ENCODE measurements at places on chromosomes 2 and 18. TPM values are rescaled to one million over a fixed set of nuclear protein-coding genes. Genes with fewer than 3 reads are reported as not detected.

- H3K36me3 ChIP-seq: no peaks in the 10 kb centered on the region
- DNase-seq: no peak
- H3K4me3 ChIP-seq: no peak overlapping the region
- H3K27me3 ChIP-seq: no peaks in the 10 kb centered on the region
- H3K27ac ChIP-seq: no peak overlapping the region
Measured at GRCh38 chr2:226439337-226439736, 360.3 kb downstream of the IRS1 start.

OSBPL6 gene
- 1.5 TPM for total RNA-seq

DNA sequence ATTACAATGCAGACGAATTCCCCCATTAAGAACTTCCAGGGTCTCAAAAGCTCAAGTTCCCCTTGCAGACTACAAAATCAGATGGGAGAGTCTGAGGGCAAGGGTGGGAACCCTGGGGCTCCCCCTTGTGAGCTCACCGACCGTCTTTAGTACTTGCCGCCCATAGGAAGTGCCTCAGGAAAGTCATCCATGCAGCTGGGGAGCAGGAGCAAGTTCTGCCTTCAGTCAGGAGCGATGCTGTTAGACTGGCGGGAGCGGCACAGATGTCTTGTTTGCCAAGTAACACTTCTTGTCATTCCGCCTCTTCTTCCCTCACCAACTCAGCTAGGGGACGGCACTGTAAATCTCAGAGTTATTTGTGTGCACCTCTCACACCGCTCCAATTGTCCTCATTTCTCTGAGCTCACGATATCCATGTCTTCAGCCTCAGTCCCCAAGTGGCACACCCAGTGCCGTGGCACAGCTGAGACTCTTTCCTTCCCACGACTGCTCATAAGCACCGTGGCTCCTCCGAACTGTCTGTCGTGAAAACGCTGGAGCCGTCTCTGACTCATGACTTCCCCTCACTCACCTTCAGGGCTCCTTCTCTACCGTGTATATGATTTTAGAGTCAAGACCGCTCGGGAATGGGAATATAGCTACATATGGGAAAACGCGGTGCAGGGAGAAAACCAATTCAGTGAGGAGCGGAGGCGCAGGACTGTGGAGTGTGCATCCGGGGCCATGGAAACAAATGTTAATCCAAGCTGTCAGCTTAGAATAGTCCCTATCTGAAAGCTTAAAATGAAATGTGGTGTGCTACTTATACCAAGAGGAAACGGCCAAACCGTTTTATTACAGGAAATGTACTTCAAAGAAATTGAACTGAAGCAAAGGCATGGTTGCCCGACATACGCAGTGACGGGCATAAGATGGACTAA is 34.0 kb downstream of the UXS1 start:
- H3K4me1 ChIP-seq: peaks cover 14% of the 10 kb centered on the region
- H3K27ac ChIP-seq: peak overlapping the region; percentile 48
- H3K36me3 ChIP-seq: no peaks in the 10 kb centered on the region
- H3K4me3 ChIP-seq: peak overlapping the region; percentile 14
- H3K27me3 ChIP-seq: no peaks in the 10 kb centered on the region

GRCh38 chr18:815353-815752 is 3.3 kb upstream of the YES1 start:
- no peaks in the 10 kb centered on the region for H3K36me3 ChIP-seq
- DNase-seq: no peak
- no peak overlapping the region for H3K4me3 ChIP-seq
- H3K4me1 ChIP-seq: peaks cover 9% of the 10 kb centered on the region
- no peak overlapping the region for H3K27ac ChIP-seq
- H3K27me3 ChIP-seq: no peaks in the 10 kb centered on the region

GRCh38 chr18:12750076-12750714 is 47.4 kb downstream of the PSMG2 start:
- H3K4me3 ChIP-seq: no peak overlapping the region
- H3K27me3 ChIP-seq: no peaks in the 10 kb centered on the region
- peak; percentile 26 for DNase-seq
- H3K4me1 ChIP-seq: no peaks in the 10 kb centered on the region
- no peak overlapping the region for H3K27ac ChIP-seq

GRCh38 chr2:133382566-133382965 is 185.7 kb downstream of the NCKAP5 start:
- H3K4me3 ChIP-seq: no peak overlapping the region
- H3K4me1 ChIP-seq: no peaks in the 10 kb centered on the region
- no peaks in the 10 kb centered on the region for H3K36me3 ChIP-seq
- no peak for DNase-seq

DNA sequence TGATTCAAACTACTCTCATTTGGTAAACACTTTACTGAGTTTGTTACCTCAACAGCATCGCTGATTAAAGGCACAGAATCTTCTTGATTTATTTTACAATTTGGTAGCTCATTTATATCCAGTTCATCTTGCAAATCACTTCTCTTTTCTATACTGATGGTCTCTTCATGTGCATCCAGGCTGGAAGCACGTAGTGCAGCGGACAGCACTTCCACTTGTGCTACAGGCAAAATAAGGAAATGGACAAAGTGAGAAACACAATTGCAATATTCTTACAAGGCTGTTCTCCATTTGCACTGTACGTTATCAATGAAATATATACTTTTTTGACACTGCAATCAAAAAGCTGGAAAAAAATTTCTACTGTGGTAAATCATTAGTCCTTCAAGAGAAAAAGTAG is 51.0 kb downstream of the PPP4R1 start:
- peaks cover 5% of the 10 kb centered on the region for H3K4me1 ChIP-seq
- no peak overlapping the region for H3K4me3 ChIP-seq
- H3K27me3 ChIP-seq: no peaks in the 10 kb centered on the region
- no peak for DNase-seq

GRCh38 chr2:232142049-232142448 is 180.5 kb downstream of the DIS3L2 start:
- no peaks in the 10 kb centered on the region for H3K4me1 ChIP-seq
- H3K27ac ChIP-seq: no peak overlapping the region
- no peak overlapping the region for H3K4me3 ChIP-seq
- no peaks in the 10 kb centered on the region for H3K36me3 ChIP-seq
- no peak for DNase-seq

- H3K27me3 ChIP-seq: no peaks in the 10 kb centered on the region
- peak; percentile 69 for DNase-seq
- H3K27ac ChIP-seq: peak overlapping the region; percentile 96
Measured at GRCh38 chr18:75204269-75204731, 4.6 kb downstream of the PTGR3 start.

DNA sequence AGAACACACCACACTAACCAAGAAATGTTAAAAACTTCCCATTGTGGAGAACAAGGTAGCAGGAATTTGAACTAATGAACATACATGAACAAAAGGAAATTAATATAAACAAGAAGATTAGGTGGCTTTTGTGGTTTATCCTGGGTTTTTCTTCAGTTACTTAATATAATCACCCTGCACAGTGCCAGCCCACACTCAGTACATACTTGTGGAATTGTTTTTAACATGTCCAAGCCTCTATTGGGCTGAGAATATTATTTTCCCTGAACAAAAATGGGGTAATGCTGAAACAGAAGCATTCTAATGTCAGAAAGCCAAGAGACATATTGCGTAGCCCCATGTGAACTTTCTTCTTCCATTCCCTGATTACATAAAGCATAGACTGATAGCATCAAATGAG is 202.8 kb downstream of the DNER start:
- no peaks in the 10 kb centered on the region for H3K27me3 ChIP-seq
- H3K36me3 ChIP-seq: no peaks in the 10 kb centered on the region
- H3K4me1 ChIP-seq: no peaks in the 10 kb centered on the region
- H3K27ac ChIP-seq: no peak overlapping the region
- H3K4me3 ChIP-seq: no peak overlapping the region

DNA sequence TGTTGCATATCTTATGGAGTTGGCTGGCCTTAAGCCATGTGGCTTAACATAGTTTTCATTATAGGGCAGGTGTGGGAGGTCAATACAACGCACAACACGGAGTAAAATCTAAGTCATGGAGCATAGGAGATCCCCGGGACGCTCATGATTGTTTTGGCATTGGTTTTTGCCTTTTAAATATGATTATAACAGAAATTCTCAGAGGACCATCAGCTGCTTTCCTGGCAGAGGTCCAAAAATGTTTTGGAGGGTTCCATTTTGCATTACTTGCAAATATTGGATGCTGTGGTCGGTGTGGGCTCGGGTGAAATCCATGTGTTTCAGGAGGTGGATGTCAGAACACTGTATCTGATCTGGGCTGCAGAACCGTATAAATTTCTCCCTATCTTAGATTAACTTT is 3.4 kb downstream of the NCOA1 start:
- no peaks in the 10 kb centered on the region for H3K36me3 ChIP-seq
- no peaks in the 10 kb centered on the region for H3K27me3 ChIP-seq
- peaks cover 31% of the 10 kb centered on the region for H3K4me1 ChIP-seq
- H3K27ac ChIP-seq: no peak overlapping the region
- no peak overlapping the region for H3K4me3 ChIP-seq
- DNase-seq: peak; percentile 16

DNA sequence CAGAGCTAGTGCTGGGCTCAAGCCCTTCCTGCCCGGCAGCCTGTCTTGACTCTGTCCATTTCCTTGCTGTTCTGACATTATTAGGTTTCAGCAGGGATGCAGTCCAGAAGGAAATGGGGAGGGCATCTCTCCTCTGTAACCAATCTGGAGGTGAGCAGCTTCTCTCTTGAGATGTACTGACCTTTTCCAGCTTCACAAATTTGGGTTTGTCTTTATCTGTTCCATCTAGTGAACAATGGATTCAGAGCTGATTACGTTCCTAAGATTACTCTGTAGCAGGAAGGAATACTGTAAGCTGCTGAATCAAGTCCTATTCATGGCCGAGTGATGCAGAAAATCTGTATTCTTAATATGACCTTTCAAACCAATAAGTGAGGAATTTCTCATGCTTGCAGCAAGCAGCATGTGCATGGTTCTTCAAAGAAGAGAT is 11.0 kb downstream of the PLA2R1 start:
- peaks cover 21% of the 10 kb centered on the region for H3K4me1 ChIP-seq
- no peak overlapping the region for H3K27ac ChIP-seq
- no peak overlapping the region for H3K4me3 ChIP-seq
- H3K27me3 ChIP-seq: no peaks in the 10 kb centered on the region

GRCh38 chr2:145777914-145778313 is 1258.0 kb upstream of the ZEB2 start:
- H3K4me1 ChIP-seq: no peaks in the 10 kb centered on the region
- H3K36me3 ChIP-seq: no peaks in the 10 kb centered on the region
- H3K4me3 ChIP-seq: no peak overlapping the region
- H3K27me3 ChIP-seq: no peaks in the 10 kb centered on the region

CTAGE1 gene
- total RNA-seq: not detected

- peaks cover 42% of the 10 kb centered on the region for H3K27me3 ChIP-seq
- H3K4me3 ChIP-seq: no peak overlapping the region
- H3K36me3 ChIP-seq: no peaks in the 10 kb centered on the region
Measured at GRCh38 chr18:37441821-37442220, 123.8 kb downstream of the CELF4 start.

C1GALT1C1L gene
- 1.3 TPM for total RNA-seq

MTCL1 gene
- 27.4 TPM for total RNA-seq

GRCh38 chr2:217915706-217916105 is 87.1 kb downstream of the TNS1 start:
- peaks cover 76% of the 10 kb centered on the region for H3K4me1 ChIP-seq
- peaks cover 4% of the 10 kb centered on the region for H3K36me3 ChIP-seq
- no peaks in the 10 kb centered on the region for H3K27me3 ChIP-seq
- H3K4me3 ChIP-seq: no peak overlapping the region
- H3K27ac ChIP-seq: no peak overlapping the region
- DNase-seq: no peak

DNA sequence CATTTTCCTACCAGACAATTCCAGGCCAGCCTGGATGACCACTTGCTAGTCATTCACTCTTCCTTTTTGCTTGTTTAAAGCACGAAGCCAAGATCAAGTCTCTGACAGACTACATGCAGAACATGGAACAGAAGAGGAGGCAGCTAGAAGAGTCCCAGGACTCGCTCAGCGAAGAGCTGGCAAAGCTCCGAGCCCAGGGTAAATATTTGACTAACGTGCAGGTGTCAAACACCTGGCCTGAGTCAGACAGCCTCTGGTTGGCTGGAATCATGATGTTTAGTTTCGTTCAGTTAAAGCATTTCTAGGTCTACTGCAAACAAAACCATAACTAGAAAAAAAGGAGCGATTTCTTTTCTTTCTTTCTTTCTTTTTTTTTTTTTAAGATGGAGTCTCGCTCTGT is 44.2 kb upstream of the LYPD6B start:
- no peaks in the 10 kb centered on the region for H3K4me1 ChIP-seq
- H3K27me3 ChIP-seq: no peaks in the 10 kb centered on the region
- H3K4me3 ChIP-seq: no peak overlapping the region
- DNase-seq: peak; percentile 66
- H3K36me3 ChIP-seq: no peaks in the 10 kb centered on the region

GRCh38 chr18:10476338-10476791 is 21.9 kb downstream of the APCDD1 start:
- no peaks in the 10 kb centered on the region for H3K27me3 ChIP-seq
- DNase-seq: peak; percentile 50
- no peak overlapping the region for H3K4me3 ChIP-seq
- peak overlapping the region; percentile 31 for H3K27ac ChIP-seq

DNA sequence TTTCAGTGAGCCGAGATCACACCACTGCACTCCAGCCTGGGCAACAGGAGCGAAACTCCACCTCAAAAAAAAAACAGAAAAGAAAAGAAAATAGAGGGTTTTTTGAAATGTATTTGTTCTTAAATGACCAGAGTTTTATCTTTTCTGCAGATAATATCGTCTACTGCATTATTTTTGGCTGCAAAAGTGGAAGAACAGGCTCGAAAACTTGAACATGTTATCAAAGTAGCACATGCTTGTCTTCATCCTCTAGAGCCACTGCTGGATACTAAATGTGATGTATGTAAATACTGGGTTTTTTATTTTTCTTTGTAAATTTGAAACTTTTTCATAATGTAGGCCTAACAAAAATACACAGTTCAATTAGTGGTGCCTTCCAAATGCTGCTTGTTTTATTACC is 18.1 kb downstream of the CCNT2 start:
- DNase-seq: peak; percentile 52
- H3K36me3 ChIP-seq: peaks cover 39% of the 10 kb centered on the region
- H3K4me1 ChIP-seq: peaks cover 59% of the 10 kb centered on the region
- H3K27me3 ChIP-seq: no peaks in the 10 kb centered on the region

DNA sequence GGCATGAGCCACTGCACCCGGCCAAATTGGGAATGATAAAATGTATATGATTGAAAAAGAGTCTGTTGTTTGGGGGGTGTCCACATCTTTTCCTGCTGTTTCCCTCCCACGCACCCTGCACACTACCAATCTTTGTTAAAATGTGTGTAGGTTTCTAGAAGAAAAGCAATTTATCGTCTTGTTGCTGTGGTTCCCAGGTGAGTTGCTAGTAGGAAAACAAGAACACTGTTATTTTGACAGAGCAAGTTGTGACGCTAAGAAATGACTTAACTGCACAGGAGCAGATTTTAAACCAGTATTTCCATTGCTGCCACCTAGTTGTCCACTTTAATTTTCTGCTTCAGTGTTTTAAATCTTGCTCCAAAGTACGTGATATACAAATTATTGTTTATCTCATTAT is 21.0 kb upstream of the USP14 start:
- H3K27me3 ChIP-seq: no peaks in the 10 kb centered on the region
- no peak for DNase-seq
- no peaks in the 10 kb centered on the region for H3K4me1 ChIP-seq
- no peak overlapping the region for H3K27ac ChIP-seq
- H3K4me3 ChIP-seq: no peak overlapping the region

All from stomach (tissue), 19 donors.